ENCODE measurements at places on chromosomes 7 and 10.

DNA sequence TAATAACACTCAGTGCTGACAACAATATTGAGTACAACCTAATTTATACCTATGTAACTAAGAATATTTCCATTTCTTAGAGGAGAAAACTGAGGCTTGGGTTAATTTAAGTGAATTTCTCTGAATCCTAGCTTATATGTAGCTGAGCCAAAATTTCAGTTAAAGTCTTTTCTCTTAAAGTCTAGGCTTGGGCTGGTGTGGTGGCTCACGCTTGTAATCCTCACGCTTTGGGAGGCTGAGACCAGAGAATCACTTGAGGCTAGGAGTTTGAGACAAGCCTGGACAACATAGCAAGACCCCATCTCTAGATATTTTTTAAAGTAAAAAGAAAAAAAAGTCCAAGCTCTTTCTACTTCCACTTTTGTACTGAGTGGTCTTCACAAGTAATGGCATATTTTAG lies 92.1 kb downstream of the CUL1 start:
- DNase-seq, result no peak

- DNase-seq, result peak; percentile 47
These were observed 844 bp downstream of the NRF1 start for GRCh38 chr7:129612112-129613015.

GRCh38 chr7:26857506-26858240 lies 6.7 kb downstream of the SKAP2 start:
- DNase-seq, result peak; percentile 14

DNA sequence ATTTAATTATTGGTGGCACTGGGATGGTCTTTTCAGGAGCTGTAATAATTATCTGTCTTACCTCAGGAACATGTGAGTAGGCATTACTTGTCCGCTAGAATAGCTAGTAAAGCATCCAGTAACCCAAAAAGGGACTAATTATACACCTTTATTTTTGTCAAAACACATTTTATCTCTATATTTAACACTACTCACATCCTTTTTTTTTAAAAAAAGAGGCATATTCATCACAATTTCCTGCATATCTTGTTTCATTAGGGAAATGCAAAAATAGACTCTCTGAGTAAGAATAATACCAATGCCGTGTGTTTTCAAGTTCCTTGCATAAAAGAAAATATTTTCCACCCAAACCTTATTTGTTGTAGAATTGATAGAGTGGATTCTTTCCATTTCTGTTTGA lies 99.5 kb downstream of the VTI1A start:
- DNase-seq, result no peak

DNA sequence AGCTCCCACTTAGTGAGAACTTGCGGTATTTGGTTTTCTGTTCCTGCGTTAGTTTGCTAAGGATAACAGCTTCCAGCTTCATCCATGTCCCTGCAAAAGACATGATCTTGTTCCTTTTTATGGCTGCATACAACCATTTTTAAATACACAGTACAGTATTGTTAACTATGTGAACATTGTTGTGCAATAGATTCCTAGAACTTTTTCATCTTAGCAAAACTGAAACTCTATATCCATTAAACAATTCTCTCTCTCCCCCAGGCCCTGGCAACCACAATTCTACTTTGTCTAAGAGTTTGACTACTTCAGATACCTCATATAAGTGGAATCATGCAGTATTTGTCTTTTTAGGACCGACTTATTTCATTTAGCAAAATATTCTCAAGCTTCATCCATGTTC lies 72.4 kb upstream of the CAPZA2 start:
- DNase-seq, result no peak
